Adrenal gland (tissue), 19 donors: ENCODE measurements at places on chromosomes 2 and 18.

- DNase-seq: no peak
Observed at GRCh38 chr2:204947405-204947804, 402.1 kb downstream of the PARD3B start.

DNA sequence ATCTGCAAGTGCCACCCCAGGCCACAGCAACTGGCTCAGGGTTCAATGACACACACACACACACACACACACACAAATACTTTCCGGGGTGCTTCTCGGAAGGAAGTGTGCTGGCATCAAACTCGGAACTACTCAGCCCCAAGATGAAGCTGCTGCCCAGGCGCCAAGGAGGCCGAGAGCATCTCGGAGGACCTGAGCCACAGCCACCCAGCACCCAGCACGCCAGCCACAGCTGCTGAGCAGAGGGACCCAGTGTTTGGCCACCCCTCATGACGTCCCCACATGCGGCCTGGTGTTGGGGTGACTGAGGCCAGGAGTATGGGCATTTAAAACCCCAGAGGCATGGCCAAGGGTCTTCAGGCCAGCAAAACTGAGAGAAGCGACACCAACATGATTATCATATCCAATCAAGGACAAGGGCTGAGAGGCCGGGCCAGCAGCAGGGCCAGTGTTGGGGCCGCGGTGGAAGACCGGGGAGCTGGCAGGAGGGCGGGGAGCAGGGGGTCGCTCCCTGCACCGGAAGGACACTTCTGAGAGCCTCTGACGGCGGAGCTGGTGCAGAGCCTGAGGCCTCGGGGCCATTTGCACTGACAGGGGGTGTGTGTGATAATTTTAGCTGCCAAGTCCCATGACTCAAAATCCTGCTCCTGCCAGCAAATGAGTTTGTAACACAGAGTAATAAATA lies 61.8 kb downstream of the BIN1 start:
- DNase-seq: peak; percentile 38

GRCh38 chr18:3058328-3059191 lies 45.6 kb upstream of the LPIN2 start:
- no peak for DNase-seq

- DNase-seq: no peak
Observed at GRCh38 chr18:61917818-61918217, 25.0 kb upstream of the RNF152 start.

DNA sequence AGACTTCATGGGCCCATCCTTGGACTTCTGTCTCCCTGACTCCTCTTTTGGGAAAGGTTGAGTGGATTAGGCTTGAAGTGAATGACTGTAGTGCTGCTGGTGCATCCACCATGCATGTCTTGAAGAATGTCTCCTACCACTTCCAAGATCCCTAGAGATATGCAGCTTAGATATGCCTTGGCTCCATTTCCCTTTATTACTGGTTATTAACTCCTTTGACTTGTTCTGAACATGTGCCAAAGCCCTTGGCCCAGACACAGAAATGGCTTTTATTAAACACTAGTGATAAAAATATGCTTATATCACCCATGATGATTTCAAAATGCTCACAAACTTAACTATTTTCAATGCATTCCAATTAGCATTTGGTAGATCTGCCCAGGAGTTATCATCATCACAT lies 90.0 kb upstream of the SLC14A2 start:
- DNase-seq: no peak

- peak; percentile 63 for DNase-seq
Observed at GRCh38 chr2:227228061-227228667, 63.7 kb downstream of the COL4A3 start.

DNA sequence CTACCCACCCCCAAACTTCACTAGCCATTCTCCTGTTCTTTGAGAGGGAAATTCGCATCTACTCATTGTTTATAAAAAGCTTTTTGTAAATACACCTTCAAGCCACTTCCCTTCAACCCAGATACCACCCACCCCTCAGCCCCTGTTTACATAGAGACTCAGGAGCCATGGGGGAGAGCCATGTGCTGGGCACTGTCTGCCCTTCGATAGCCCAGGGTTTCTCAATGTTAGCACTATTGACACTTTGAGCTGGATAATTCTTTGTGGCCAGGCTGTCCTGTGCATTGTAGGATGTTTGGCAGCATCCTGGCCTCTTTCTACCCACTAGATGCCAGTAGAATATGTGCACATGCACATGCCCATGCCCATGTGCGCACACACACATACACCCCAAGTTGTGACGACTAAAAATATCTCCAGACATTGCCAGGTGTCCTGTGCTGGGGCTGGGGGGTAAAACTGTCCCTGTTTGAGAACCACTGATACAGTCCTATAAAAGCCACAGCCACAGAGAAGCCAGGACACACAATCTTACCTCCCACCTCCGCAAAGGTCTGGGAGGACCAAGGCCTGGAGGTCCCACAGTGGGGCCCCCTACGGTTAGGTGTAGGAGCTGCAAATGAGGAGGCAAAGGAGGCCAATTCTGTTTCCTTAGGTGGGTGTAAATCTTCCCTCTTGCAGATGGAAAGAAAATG lies 44.5 kb upstream of the ASPRV1 start:
- no peak for DNase-seq

DNA sequence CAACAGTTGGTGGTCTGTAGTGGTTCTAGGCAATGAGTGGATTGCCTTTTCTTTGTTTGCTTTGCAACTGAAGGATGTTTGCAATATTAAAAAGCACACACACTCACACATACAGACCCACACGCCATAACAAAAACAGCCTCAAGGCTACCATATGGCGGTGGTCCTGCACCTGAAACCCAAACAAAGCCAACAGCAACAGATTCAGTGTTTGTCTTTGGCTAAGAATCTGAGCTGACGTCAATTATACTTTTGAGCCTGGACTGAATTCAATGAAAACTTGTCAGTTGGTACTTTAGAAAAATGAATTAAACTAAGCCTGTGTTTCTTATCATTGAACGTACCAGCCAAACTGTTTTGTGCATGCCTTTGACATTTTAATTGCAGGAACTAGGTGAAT lies 65.0 kb upstream of the NYAP2 start:
- DNase-seq: no peak

GRCh38 chr2:65030476-65031332 lies 25.5 kb upstream of the CEP68 start:
- DNase-seq: no peak

- no peak for DNase-seq
Observed at GRCh38 chr2:73536133-73536840, 105.9 kb downstream of the NAT8 start.

DNA sequence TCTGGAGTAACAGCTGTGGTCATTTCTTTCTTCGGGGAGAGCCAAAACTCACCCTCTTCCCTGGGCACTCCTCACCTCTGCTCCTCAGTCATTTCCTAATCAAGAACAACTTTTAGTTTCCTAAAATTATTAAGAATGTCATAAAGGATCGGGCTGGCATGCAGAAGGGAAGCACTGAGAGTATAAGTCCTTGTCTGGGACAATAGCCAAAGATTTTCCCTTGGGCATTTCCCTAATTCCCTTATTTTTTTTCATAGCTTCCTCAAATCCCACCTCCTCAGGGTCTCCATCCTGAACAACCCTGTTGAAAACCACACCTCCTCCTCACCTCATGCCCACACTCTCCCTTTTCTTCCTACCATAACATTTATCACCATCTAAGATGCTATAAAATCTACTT lies 115.0 kb downstream of the MREG start:
- no peak for DNase-seq

DNA sequence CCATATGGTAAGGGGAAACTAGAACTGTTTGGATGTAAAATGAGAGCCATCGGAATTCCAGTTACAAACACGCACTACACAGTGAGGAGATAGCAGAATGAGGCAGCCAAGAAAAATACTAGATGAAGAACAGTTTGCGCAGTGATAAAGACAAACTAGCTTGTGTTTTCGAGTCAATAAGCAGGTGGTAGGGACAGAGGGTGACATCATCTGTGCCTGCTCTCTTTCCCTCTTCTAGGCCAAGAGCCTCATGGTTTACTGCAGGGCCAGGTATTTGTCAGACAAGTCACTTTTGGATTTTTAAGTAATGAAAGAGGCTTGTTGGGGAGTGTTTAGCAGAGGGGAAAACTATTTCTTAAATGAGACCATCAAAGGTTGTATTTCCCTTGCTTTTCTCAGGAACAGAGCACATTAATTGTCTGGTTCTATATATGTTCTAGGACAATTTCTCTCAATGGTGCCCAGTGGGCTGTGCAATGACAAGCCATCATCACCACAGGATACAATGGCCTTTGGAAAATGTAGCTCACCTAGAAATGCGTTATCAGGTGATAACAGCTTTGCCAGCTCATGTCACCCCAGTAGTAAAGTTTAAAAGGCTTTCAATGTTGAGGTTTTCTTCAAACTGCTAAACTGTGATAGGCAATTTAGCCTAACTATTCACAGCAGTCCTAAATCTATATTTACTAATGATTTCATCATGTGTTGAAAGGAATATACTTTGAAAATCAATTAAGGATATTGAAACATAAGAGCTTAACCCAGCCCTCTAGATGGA lies 1210.3 kb upstream of the ZEB2 start:
- DNase-seq: no peak

- DNase-seq: no peak
Observed at GRCh38 chr2:71782323-71782722, 329.0 kb downstream of the DYSF start.

GRCh38 chr2:120546048-120546864 lies 189.4 kb upstream of the GLI2 start:
- DNase-seq: no peak

DNA sequence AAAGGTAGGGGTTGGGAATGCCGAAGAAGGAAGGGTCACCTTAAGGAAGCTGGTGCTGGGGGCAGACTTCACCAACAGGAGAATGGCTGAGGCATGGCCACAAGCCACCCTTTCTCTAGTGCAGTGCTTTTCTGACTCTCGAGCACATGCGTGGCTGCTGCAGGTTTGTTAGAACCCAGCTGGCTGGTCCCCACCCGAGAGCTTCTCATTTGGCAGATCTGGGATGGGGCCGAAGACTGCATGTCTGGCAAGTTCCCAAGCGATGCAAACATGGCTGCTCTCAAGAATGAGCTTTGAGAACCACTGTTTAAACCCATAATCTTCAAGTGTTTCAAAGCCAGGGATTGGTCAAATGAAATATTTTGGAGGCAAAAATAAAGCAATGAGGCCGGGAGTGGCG lies 63.2 kb downstream of the LONRF2 start:
- DNase-seq: no peak

DNA sequence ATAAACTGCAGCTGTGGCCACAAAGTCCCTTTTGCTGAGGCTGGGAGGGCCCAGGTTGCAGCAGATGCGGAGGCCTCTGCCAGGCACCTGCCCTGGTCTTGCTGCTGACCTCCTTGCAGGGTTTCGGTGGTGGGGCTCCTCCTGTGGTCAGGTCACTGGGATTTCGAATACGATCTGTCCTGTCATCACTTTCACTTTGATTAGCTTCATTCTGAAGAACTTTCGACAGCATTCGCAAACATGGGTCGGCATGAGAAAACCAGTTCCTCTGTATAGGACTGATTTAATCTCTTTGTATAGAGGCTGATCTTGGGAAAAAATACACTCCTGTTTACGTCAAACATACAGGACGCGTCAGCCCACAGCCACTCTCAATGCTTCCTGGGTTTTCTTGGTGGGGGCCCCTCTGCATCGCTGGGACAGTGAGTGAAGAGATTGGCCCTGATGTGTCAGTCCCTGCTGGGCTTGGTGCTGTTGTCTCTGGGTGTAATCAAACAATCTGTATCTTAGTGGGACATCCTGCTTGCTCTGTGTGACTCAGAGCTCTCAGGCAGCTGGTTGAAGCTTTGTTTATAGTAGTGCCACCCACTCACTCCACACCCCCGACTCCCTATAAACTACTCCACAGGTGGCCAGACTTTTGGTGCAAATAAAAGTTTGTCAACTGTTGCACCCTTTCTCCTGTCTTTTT lies 209.4 kb upstream of the CXCR4 start:
- DNase-seq: peak; percentile 53

DNA sequence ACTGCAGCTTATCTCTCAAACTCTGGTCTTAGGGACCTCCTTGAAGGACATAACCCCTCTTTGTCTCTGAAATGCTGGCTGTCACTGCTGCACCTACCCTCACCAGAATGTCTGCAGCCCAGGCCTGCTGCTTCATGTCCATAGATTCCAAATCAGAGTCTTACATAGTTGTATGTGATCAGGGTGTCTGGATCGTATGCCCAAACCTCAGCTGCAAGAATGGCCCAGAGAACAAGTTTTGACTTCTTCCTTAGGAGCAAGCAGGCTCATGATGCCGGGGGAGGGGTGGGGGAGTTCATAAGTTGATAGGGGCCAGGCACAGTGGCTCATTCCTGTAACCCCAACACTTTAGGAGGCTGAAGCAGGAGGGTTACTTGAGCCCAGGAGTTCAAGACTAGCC lies 55.8 kb upstream of the RMDN2 start:
- DNase-seq: no peak

GRCh38 chr2:80335411-80335810 lies 30.9 kb upstream of the LRRTM1 start:
- no peak for DNase-seq

DNA sequence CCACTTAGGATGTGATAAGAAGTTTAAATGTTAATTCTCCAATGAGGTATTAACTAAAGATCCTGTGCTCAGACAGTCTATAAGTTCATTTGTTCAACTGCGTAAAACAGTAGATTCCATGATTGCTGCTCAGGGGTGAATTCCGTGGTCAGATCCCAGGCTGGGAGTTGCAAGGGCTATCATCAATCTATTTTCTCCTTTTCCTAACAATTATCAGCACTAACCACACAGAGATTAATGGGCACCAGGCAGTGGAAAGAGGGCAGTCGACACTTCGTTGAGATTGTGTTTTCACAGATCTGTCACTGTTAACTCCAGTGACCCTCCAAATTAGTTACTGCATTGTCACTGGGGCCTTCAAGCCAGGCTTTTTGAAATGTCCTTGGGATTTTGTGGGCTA lies 154.1 kb upstream of the SPRED2 start:
- no peak for DNase-seq

GRCh38 chr18:25244924-25245698 lies 106.9 kb downstream of the ZNF521 start:
- no peak for DNase-seq

GRCh38 chr2:18432999-18433398 lies 127.5 kb downstream of the RDH14 start:
- no peak for DNase-seq

GRCh38 chr2:24920098-24920808 lies at the start of gene ADCY3:
ADCY3 (minus strand) TSS chr2:24920237; CDS start chr2:24918987, 1,250 bp downstream.
- DNase-seq: peak; percentile 47

- no peak for DNase-seq
Observed at GRCh38 chr2:120701499-120701898, 34.2 kb upstream of the GLI2 start.

- no peak for DNase-seq
Observed at GRCh38 chr2:28135799-28136198, 245.3 kb downstream of the BABAM2 start.

GRCh38 chr2:143284087-143284675 lies 155.0 kb downstream of the ARHGAP15 start:
- no peak for DNase-seq

- no peak for DNase-seq
Observed at GRCh38 chr2:88230911-88231310, 60.8 kb downstream of the THNSL2 start.

- DNase-seq: peak; percentile 24
Observed at GRCh38 chr2:209579230-209579749, 155.4 kb downstream of the MAP2 start.

GRCh38 chr18:62792016-62792415 lies 76.7 kb downstream of the PHLPP1 start:
- DNase-seq: no peak
